ENCODE measurements at places on chromosomes 6 and 20.

- DNase-seq, result no peak
These were observed 28.8 kb downstream of the METTL24 start for GRCh38 chr6:110329348-110329713.

DNA sequence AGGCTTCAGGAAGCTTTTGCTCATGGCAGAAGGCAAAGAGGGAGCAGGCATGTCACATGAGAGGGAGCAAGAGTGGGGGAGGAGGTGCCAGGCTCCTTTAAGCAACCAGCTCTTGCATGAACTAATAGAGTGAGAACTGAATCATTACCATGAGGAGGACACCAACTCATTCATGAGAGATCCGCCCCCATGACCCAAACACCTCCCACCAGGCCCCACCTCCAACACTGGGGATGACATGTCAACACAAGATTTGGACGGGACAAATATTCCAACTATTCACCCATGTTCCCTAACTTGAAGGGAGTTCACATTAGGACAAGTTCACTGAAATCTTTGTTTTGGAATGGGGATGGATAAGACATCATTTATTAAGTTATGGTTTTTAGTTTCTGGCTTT lies 155.2 kb upstream of the ESR1 start:
- no peak for DNase-seq

DNA sequence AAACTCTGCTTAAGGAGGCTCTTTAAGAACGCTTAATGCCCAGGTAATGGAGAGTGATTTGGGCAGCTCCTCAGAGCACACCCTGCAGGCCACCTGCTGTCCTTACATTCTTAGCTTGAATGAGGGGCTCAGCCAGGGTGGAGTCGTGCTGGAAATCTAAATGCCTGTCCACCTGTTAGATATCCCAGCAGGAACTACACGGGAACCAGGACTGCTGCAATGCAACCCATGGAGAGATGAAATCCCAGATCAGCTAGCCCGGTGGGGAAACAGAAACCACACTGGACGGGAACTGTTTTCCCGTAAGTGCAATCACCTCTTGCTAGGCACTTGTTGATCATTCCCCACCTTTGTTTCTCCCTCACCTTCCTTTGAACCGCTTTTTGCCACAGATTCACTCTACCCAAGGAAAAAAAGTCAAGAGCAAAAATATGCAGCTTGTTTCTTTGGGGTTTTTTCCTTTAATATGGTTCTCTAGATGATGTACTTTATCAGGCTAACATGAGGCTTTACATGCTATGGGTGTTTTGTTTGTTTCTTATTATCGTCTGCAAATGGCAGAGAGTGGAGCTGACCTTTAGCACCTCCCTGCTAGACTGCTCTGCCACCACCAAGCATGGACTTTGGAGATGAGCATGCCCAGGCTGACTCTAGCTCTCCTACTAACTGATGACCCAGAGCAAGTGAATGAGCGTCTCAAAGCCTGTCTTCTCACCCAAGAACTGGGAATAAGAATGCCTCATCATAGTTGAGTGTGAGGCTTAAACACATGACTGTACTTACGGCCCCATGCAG lies 125.9 kb upstream of the TNFAIP3 start:
- no peak for DNase-seq

DNA sequence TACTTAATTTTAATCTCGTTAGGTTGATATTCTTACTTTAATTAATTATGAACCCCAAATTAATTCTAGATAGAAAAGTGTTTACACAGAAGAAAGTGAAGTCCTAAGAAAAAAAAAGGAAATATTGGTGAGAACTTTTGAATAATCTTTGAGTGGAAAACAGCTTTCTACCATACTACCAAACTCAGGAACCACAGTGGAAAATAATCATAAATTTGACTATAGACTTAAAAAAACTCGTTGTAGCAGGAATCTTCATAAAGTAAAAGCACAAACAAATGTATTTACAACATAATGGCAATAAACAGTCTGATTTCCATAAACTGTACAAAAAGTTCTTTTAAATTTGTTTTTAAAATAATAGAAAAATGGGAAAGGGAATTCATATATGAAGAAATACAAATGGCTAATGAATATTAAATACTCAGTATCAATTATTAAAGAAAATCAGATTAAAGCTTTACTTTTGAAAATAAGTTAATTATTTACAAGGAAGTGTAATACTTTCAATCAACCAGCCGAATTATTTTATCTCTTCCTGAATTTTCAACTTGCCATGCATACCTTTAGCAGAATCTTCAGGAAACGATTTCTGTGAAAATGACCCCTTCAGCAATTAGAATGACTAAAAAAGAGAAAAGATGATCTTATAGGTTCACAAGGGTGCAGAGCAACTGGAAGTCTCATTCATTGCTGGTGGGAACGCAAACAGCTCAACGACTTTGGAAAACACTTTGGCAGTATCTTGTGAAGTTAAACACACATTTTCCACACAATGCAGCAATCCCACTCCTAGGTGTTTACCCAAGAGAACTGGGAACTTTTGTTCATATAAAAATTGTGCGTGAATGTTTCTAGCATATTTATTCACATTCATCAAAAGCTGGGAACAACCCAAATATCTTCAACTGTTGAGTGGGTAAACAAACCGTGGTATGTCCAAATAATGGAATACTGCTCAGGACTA lies 38.5 kb upstream of the BMP6 start:
- no peak for DNase-seq

DNA sequence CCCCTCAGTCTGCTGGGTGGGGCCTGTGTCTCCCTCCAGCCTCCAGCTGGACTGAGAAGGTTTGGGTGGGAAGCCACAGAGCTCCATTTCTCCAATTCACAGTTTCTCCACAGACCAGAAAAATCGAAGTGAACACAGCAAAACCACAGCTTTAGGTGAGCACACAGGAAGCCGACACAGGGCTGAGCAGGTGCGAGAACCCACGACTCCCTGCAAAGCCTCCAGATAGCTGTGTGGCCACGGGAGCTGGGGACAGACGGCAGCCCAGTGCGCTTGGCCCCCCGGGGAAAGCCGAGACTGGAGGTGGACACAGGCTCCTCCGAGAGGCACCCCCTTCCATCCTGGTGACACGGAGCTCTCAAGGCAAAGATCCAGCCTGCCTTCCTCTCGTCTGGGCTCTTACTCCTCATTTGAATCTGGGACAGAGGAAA lies 29.0 kb upstream of the MPC1 start:
- DNase-seq, result peak; percentile 47

GRCh38 chr6:163645560-163645959 lies 231.0 kb downstream of the QKI start:
- DNase-seq, result no peak

GRCh38 chr20:58721951-58722778 lies 29.6 kb downstream of the NPEPL1 start:
- no peak for DNase-seq

DNA sequence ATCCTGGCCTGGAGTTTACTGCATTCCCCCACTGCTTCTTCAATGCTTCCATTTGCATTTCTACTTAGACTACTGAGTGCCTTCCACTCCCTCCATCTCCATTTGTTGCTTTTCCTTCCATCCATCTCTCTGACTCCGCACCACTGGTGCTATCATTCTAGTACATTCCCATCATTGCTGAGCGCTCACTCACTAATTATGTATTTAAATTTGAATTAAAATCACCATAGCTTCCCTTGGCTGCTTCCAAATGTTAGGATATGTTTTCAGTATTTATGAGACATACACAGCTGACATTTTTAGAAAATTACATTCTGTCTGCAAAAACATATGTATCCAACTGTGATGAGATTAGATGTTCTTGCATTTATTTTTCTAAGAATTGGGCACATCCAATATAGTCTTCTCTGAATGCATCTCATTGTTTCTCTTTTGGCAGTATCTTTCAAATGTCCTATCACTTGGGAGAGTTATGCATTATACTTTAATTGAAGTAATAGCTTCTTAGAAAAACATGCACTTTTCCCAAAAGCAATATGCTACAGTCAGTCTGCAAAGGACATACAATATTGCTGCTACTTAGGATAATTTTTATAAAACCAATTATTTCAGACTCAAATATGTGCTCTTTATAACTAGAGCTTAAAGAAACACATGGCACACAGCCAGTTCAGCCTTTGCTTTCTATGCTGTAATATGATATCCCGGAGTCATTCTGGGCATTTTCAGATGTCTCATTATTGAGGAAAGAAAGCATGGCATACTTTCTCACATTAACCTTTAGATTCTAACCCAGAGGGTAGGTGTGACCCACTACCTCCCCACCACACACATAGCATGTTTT lies 12.1 kb upstream of the COL21A1 start:
- DNase-seq, result no peak

GRCh38 chr6:156430386-156430785 lies 346.8 kb upstream of the ARID1B start:
- DNase-seq, result no peak

DNA sequence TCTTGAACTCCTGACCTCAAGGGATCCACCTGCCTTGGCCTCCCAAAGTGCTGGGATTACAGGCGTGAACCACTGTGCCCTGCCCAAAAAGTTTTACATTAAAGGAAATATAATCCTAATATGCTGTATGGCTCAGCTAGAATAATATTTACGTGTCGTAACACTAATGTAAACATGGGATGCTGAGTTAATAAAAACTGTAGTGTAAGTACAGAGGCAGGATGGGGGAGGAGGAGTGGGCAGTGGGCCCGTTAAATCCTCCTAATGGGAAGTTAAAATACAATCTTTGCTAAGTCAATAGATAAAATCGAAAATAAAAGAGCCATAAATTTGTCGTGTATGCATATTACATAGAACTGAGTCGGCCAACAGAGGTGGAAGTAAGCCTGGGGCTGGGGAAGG lies 12.1 kb upstream of the IP6K3 start:
- no peak for DNase-seq

- DNase-seq, result no peak
These were observed 8.6 kb downstream of the ULBP2 start for GRCh38 chr6:149950423-149950822.

- no peak for DNase-seq
These were observed 99.9 kb downstream of the TCP11 start for GRCh38 chr6:35041086-35041861.

GRCh38 chr20:415820-416322 lies 7.8 kb downstream of the RBCK1 start:
- no peak for DNase-seq

DNA sequence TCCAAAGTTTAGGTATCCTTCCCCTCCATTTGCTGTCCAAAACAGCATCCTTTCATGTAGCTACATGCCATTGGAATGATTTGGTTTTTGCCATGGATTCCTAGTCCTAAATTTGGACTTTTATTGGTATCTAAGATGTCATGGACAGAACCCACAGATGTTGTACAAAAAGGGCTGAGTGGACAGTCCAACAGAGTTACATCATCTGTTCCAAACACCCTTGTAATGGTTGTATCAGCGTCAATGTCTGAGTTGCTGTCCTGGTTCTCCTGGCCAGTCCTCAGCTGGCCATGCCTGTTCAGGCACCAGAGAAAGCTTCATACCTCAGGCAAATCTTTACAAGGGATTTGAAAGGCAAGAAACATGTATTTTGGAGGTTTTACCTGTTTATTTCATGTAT lies 191.3 kb downstream of the ESR1 start:
- no peak for DNase-seq

DNA sequence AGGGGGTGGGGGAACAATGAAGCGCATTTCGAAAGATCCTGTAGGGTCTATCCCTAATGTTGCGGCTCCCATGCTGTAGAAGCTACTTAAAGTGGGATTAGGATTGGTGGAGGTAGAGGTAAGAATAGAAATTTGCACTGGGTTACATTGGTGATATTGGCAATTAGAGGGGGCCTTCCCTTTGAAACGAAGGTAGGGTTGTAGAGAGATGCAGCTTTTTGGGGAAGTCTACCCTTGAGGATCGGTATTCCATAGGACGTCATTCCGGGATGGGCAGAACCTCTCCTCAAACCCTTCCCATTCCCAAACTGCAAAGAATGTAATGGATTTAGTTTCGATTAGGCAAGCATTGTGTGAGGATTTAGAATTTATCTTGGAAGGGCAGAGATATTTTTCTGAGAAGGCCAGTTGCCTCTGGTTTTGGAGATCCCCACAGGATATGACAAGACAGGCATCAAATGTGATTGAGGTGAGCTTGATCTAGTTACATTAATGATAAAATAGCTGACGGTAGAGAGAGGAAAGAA lies 5.4 kb upstream of the ZNFX1 start:
- DNase-seq, result no peak

Measured in activated naive CD4-positive, alpha-beta T cell treated with anti-CD3 and anti-CD28 coated beads, Interleukin-2, amount 50 U/mL, for 72 hours (primary cell).